ENCODE measurements at places on chromosomes 11 and 22. TPM values are rescaled to one million over a fixed set of nuclear protein-coding genes. Genes with fewer than 3 reads are reported as not detected.

GRCh38 chr11:81725701-81726100 lies 1008.0 kb downstream of the FAM181B start:
- H3K4me3 ChIP-seq, result no peak overlapping the region
- H3K4me1 ChIP-seq, result no peaks in the 10 kb centered on the region
- H3K27me3 ChIP-seq, result no peaks in the 10 kb centered on the region
- H3K27ac ChIP-seq, result no peak overlapping the region
- H3K36me3 ChIP-seq, result no peaks in the 10 kb centered on the region

- no peaks in the 10 kb centered on the region for H3K27me3 ChIP-seq
- DNase-seq, result peak; percentile 50
- H3K4me1 ChIP-seq, result peaks cover 30% of the 10 kb centered on the region
- H3K4me3 ChIP-seq, result no peak overlapping the region
- peak overlapping the region; percentile 96 for H3K27ac ChIP-seq
- H3K36me3 ChIP-seq, result peaks cover 13% of the 10 kb centered on the region
Observed at GRCh38 chr11:112002491-112003216, 22.6 kb upstream of the DLAT start.

DNA sequence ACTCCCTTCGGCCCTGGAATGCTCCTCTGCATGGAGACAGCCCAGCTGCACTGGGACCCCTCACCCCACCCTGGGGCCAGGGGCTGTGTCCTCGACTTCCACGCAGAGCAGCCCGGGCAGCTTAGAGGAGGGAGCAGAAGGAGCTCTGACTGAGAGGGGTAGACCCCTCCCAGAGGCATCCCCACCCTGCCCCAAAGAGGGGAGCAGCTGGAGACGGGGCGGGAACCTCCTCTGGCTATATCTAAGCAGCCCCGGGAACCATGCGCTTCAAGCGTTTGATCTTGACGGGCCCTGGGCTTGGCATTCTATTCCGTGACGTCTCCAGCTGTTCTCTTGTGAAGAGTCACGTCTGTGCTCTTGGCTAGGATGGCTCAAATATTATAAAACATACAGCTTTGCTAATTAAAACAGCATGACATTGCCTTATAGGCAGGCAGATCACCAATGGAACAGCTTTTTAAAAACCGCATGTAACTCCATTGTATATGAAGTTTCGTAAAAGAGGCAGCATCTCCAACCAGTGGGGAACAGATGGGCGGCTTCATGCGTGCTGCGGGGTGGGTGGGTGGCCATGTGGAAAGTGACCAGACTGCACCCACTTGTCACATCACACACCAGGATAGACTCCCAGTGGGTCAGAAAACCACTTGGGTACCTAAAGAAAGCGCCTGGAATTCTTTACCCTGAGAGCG lies 7.7 kb downstream of the KCNQ1 start:
- no peaks in the 10 kb centered on the region for H3K36me3 ChIP-seq
- H3K4me1 ChIP-seq, result no peaks in the 10 kb centered on the region

The LMNTD2 gene
- 21.1 TPM for total RNA-seq

DNA sequence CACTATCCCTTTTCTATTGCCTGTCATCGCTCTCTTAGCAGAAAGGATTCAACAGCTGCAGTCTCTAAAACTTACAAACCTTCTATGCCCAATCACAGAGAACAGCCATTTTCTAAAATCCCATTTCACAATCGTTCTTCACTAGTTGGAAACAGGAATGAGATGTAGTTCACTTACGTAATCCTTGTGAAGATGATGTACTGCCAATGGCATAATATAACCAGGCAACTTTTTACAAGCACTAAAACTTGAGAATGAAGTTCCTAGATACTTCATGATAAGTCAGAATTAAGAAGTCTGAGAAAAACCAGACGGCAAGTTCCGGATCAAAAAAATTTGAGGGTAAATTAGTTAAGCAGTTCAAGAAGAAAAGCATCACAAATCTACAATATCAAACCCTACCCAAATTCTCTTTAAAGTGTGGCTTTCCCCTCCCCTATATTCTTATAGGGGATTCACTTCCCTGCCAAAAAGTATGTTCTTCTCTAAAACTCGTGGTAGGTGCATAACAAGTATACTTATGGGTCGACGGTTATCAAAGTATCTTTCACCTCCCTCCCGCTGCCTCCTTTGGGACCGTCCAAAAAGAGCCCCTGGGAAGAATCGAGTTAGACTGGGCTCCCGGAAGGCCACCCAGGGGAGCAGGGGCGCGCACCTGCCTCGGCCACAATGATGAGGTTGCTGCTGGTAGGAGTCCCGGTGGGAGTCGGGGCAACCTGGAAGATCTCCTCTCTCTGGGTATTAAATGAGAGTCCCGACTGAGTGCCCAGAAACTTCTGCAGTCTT lies 666 bp downstream of the MSANTD4 start:
- peaks cover 15% of the 10 kb centered on the region for H3K4me1 ChIP-seq
- H3K4me3 ChIP-seq, result peak overlapping the region; percentile 81
- no peaks in the 10 kb centered on the region for H3K36me3 ChIP-seq

DNA sequence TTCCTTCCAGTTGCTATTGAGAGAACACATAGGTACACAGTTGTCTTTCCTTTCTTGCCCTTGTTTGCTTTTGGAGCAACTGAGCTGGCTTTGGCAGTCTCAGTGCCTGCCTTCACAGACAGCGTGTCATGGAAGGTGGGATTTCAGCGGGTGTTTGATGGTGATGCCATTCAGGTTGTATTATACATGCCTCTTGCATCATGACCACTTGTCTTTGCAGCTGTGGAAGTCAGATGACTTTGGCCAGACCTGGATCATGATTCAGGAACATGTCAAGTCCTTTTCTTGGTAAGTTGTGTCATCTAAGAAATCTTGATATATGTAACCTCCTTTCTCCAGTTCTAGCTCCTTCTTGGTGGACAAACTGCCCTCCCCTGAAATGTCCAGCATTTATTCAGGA lies 37.1 kb upstream of the SORL1-AS1 start:
- H3K4me1 ChIP-seq, result peaks cover 3% of the 10 kb centered on the region
- H3K27ac ChIP-seq, result no peak overlapping the region
- no peak for DNase-seq
- no peak overlapping the region for H3K4me3 ChIP-seq
- H3K27me3 ChIP-seq, result no peaks in the 10 kb centered on the region

The SLC35E4 gene
- 8.7 TPM for total RNA-seq

- H3K4me1 ChIP-seq, result no peaks in the 10 kb centered on the region
- H3K4me3 ChIP-seq, result no peak overlapping the region
- no peaks in the 10 kb centered on the region for H3K27me3 ChIP-seq
Observed at GRCh38 chr11:79314906-79315689, 125.7 kb downstream of the TENM4 start.

- no peaks in the 10 kb centered on the region for H3K27me3 ChIP-seq
- no peak for DNase-seq
- no peaks in the 10 kb centered on the region for H3K36me3 ChIP-seq
Observed at GRCh38 chr22:42142771-42143461, 12.3 kb upstream of the CYP2D6 start.

The PKDREJ gene
- 0.07 TPM for total RNA-seq

The KCNJ1 gene
- not detected for total RNA-seq

DNA sequence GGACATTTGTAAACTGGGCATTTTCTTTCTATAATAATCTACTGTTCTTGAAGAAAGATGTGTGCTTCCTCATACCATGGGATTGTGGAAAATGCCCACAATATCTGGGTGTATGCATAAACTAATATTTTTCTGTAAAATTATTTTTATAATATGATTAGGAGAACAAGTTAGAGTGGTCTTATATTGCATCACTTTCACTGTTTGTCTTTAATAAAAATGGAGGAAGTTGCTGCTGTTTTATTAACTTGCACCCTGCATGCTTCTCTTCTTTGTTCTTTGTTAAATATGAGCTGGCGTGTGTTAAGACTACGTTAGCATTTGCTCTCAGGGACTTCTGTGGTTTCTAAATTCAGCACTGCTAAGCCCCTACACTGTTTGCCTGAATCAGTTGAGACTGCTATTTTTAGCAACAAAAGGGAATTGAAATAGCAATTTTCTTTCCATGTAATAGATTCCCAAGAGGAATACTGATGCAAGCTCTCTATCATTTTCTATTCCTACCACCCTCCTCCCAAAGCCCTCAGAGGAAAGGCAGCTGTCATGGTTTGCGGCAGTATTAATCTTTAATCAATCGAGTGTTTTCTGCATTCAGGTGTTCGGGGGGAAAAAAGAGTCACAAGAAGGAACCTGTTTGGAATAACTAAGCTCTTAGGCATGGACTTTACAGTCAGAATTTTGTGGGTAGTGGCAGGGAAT lies 56.1 kb downstream of the HSD17B12 start:
- H3K4me1 ChIP-seq, result peaks cover 62% of the 10 kb centered on the region
- peak overlapping the region; percentile 97 for H3K27ac ChIP-seq
- H3K4me3 ChIP-seq, result peak overlapping the region; percentile 18
- H3K27me3 ChIP-seq, result no peaks in the 10 kb centered on the region

- no peak for DNase-seq
- H3K4me3 ChIP-seq, result no peak overlapping the region
- H3K27me3 ChIP-seq, result peaks cover 95% of the 10 kb centered on the region
- H3K27ac ChIP-seq, result no peak overlapping the region
- H3K36me3 ChIP-seq, result no peaks in the 10 kb centered on the region
Observed at GRCh38 chr11:129359748-129360147, 15.9 kb upstream of the BARX2 start.

DNA sequence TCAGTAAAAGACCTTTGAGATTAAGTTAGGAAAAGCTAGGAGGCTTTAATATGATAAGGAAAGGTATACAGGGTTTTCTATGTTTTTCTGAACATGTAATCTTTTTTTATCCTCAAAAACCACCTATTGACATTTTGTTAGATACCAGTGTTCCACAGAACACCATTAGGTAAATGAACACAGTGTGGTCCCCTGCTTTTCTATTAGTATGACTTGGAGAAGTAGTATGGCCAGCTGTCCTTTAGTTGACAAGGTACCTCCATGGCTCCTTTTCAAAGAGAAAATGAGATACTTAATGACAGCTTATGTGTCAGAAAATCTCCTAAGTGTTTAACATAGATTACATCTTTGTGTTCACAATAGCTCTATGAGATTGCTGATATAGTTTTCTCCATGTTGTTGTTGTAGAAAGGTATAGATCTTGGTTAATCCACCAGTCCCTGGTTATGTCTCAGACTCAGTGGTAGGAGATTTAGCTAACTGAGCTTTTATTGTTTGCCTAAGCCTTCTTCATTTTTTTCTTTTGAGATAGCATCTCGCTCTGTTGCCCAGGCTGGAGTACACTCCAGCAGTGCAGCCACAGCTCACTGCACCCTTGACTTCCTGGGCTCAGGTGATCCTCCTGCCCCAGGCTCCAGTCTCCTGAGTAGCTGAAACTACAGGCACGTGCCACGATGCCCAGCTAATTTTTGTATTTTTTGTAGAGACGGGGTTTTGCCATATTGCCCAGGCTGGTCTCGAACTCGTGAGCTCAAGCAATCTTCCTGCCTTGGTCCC lies 46.0 kb downstream of the STIM1 start:
- H3K27me3 ChIP-seq, result no peaks in the 10 kb centered on the region
- no peaks in the 10 kb centered on the region for H3K4me1 ChIP-seq
- H3K4me3 ChIP-seq, result no peak overlapping the region
- no peaks in the 10 kb centered on the region for H3K36me3 ChIP-seq
- H3K27ac ChIP-seq, result no peak overlapping the region

- peak; percentile 12 for DNase-seq
- H3K27ac ChIP-seq, result no peak overlapping the region
- H3K36me3 ChIP-seq, result no peaks in the 10 kb centered on the region
- H3K27me3 ChIP-seq, result no peaks in the 10 kb centered on the region
Observed at GRCh38 chr22:32991353-32992101, 66.7 kb downstream of the SYN3 start.

DNA sequence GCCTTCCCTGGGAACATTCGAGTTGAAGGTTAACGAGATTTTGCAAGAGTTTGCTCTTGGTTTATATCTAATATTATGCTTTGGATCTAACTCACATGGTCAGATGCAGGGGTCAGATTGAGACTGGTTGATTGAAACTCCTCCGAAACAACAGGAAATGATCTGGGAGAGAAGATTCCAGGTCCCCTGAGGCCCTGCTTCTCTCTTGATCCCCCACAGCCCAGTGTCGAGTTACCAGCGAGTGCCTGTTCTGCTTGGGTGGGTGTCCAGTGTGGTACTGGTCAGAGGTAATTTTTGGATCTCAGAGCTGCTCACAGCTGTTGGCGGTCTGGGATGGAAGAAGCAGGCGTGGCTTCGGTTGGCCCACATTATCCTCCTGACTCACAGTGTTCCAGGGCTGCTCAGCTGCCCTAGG lies 9.2 kb downstream of the FBLN1 start:
- H3K4me1 ChIP-seq, result peaks cover 12% of the 10 kb centered on the region
- H3K4me3 ChIP-seq, result no peak overlapping the region
- DNase-seq, result peak; percentile 48
- H3K36me3 ChIP-seq, result no peaks in the 10 kb centered on the region

GRCh38 chr11:77523712-77524111 lies 49.8 kb upstream of the PAK1 start:
- H3K27ac ChIP-seq, result no peak overlapping the region
- no peaks in the 10 kb centered on the region for H3K27me3 ChIP-seq
- no peaks in the 10 kb centered on the region for H3K4me1 ChIP-seq
- H3K36me3 ChIP-seq, result no peaks in the 10 kb centered on the region
- H3K4me3 ChIP-seq, result no peak overlapping the region
- DNase-seq, result no peak

The BID gene
- total RNA-seq, result 57.7 TPM

The SCO2 gene
- not detected for total RNA-seq

The GDPD4 gene
- not detected for total RNA-seq

- H3K4me3 ChIP-seq, result no peak overlapping the region
- no peak overlapping the region for H3K27ac ChIP-seq
- no peak for DNase-seq
- H3K36me3 ChIP-seq, result no peaks in the 10 kb centered on the region
- H3K4me1 ChIP-seq, result no peaks in the 10 kb centered on the region
Observed at GRCh38 chr22:40665312-40665711, 14.0 kb upstream of the MCHR1 start.

DNA sequence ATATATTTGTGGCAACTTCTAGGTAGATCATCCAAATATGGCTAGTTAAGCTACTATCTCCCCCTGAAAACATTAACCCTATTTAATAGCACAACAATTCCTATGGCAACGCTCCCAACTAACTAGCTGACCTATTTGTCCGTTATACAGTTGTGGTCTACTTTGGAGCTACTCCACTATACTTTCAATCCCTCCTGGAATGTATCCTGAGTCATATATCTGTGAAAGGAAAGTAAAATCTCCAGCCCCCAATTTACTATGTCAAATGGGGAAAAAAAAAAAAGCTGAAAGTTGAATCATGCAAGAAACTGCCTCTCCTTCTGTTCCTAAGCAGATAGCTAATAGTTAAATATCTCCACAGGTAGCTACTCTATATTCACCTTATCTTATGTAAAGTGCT lies 128.5 kb downstream of the CD44 start:
- no peaks in the 10 kb centered on the region for H3K36me3 ChIP-seq
- DNase-seq, result no peak
- no peaks in the 10 kb centered on the region for H3K4me1 ChIP-seq
- no peak overlapping the region for H3K27ac ChIP-seq
- no peaks in the 10 kb centered on the region for H3K27me3 ChIP-seq

- no peaks in the 10 kb centered on the region for H3K36me3 ChIP-seq
- H3K27ac ChIP-seq, result no peak overlapping the region
- H3K4me1 ChIP-seq, result no peaks in the 10 kb centered on the region
- no peak for DNase-seq
Observed at GRCh38 chr11:76880314-76880713, 19.6 kb downstream of the ACER3 start.

Measured in cardiac muscle cell (in vitro differentiated cells and primary cell).